ENCODE measurements at places on chromosomes 6 and 20.

GRCh38 chr6:128519931-128520435 is 416 bp downstream of the PTPRK start:
- DNase-seq: peak; percentile 13

- no peak for DNase-seq
Observed at GRCh38 chr6:161010418-161010817, 18.8 kb downstream of the MAP3K4 start.

DNA sequence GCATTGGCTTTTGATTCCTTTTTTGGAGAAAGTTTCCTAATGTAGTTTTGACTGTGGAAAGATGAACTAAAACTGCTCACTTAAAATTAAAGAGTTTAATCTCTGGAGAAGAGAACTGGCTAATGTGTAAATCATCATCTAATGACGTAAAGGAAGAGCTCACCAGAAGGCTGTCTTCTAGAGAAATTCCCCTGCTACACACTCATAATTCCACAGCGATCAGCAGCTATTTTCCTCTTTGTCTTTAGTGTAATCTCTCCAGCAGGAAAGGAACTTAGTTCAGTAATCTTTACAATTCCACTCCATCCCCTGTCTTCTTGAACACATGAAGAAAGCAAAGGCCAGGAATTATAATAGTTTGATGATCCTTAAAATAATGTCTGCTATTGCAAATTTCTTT is 15.8 kb downstream of the SPTLC3 start:
- DNase-seq: no peak

DNA sequence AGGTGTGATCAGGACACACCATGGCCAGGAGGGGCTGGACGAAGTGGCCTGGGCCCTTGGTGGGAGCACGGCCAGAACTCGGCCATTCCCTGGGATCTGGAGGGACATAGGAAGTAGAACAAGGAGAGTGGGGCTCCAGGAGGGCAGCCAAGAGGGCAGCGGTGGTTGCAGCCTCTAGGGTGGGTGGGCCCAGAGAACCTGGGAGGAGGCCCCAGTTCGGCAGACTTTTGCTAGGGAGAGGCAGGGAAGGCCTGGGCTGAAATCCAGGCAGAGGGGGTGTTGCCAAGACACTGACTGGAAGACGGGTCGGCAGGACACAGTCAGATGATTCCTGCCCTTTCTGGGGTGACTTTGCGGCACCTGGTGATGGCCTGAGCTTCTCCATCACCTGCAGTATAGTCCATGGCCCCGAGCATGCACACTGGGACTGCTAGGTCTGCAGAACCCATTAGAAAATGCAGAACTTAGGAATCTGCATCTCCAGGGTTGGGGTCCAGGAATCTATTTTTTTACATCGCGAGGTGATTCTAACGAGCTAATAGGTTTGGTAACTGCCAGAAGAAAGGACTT is 224.8 kb downstream of the SYNDIG1 start:
- DNase-seq: no peak

GRCh38 chr6:112251171-112251875 is 3.0 kb downstream of the LAMA4 start:
- no peak for DNase-seq

- no peak for DNase-seq
Observed at GRCh38 chr6:15553736-15554294, 109.0 kb downstream of the DTNBP1 start.

DNA sequence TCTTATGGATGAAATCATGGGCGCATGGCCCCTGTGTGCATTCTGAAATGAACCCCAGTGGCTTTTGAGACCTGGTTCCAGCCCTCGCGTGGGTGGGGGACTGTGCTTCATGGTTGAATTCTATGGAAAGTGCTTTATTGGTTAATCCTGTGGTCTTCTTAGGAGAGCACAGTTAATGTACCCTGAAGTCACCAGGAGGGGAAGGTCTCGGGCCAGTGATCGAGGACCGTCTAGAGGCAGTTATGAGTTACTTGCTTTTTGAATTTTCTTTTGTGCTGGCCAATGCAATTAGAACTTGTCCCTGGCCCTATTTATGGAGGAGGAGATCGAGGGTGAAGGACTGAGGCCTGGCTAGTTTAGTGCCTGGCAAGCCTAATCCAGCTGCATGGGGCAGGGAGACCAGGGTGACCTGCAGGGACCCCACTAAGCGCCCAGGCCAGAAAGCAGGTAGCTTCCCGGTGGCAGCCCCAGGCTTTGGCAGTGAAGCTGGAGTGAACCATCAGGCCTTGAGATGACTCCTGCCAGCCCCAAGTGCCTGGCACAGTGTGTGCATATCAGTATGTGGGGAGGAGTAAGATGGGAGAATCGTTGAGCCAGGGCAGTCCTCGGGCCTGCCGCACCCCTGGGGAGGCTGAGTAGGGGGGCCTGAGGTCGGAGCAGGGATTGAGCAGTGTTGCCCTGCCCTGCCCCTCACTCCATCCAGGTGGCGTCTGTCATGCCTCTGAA is 144.6 kb upstream of the RNF24 start:
- DNase-seq: no peak

GRCh38 chr6:130858498-130859160 is 31.4 kb downstream of the SMLR1 start:
- no peak for DNase-seq

DNA sequence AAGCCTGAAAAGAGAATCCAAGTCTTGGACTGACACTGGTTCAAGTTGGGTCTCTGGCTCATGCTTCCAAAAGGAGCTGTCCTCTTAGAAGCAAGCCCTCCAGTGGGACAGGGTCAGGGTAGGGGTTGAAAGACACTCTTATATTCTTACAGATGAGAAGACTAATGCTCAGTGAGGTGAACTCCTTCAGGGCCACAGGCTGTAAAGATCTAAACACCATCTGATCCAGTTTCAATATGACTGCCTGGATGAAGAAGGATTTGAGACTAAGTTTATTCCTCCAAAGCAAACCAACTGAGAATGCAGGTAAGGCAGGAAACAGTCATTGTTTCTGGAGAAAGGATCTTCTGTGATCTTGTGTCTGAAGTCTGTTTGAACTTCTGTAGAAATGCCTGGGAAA is 99.0 kb upstream of the TAB2 start:
- no peak for DNase-seq

GRCh38 chr6:12331951-12332749 is 42.0 kb downstream of the EDN1 start:
- DNase-seq: no peak

DNA sequence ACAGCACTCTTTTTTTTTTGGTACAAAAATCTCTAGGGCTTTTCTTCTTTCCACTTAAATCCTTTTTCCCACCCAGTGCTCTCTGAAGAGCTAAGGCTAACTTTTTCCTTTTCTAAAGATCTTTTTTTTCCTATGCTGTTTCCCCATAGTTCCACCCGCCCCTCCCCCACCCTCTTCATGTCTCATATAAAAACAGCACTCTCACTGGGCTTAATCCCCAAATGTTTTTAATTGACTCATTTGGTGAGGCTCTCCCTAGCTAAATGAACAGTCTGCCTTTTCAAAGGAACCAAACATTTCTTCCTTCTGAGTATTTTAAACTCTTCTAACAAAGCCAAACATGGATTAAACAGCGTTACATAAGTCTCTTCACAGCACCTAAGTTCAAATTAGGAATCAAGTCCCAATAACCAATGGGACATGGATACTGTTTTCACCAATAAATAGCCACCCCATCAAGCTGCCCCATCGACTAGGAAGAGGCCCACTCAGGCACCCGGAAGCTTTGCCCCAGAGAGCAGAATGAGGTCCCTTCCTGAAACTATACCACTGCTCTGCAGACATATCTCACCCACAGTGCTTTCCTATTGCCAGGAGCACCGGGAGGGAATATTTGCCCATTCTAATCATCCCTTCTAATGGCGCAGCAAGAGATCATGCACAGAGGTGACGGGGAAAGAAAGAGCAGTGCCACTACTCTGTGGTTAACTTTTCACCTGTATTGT is 63.7 kb downstream of the ATXN1 start:
- DNase-seq: no peak

DNA sequence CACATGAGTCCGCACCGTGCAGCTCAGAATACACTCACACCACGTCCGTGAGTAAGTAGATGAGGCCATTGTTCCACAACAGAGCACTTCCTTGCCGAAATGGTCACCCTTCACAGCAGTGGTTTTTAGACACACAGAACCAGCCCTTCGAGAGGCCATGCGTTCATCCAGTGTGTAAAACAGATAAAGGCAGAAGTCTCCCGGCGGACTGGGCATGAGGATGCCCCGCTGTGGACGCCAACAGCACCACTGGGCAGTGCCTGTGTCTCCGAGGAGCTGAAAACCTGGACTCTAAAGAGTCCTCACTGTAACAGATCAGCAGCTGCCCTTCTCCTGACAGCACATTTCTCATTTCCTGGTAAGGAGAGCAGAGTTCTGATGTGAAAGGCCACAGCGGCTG is 75.2 kb downstream of the WDR27 start:
- DNase-seq: no peak

GRCh38 chr6:82720992-82721391 is 344.6 kb downstream of the UBE3D start:
- no peak for DNase-seq

DNA sequence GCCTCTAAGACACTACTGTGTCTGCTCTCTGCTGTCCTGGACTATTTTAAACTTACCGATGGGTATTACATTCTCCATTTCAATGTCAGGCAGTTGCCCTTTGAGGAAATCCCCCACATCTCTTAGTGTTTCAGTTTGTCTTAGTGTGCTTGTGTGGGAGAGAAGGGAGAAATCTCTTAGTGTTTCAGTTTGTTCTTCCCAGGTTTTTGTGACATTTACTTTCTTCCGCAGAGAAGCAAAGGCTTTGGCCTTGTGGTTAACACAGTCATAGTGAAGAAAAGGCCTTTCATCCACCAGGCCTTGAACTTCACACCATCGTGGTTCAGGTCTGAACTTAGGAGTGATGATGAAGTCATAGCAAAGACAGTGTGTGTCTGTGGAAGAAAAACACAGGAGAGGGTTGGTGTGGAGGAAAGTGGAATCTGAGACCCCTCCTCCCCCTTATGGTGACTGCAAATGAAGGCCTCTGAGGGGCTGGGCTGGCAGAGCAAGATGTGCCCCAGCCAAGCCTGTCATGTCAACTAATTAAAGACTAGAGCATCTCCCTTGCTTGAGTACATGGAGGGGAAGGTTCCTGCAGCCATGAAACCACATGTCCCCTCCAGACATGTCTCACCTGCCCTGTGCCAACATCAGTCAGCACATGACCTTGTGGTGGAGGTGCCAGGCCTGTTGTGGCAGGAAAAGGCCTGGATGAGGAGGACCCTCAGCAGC is 23.9 kb downstream of the RAET1L start:
- no peak for DNase-seq

- DNase-seq: no peak
Observed at GRCh38 chr20:13229538-13229937, 8.5 kb downstream of the ISM1 start.

- DNase-seq: no peak
Observed at GRCh38 chr6:128235556-128235955, 284.8 kb downstream of the PTPRK start.

DNA sequence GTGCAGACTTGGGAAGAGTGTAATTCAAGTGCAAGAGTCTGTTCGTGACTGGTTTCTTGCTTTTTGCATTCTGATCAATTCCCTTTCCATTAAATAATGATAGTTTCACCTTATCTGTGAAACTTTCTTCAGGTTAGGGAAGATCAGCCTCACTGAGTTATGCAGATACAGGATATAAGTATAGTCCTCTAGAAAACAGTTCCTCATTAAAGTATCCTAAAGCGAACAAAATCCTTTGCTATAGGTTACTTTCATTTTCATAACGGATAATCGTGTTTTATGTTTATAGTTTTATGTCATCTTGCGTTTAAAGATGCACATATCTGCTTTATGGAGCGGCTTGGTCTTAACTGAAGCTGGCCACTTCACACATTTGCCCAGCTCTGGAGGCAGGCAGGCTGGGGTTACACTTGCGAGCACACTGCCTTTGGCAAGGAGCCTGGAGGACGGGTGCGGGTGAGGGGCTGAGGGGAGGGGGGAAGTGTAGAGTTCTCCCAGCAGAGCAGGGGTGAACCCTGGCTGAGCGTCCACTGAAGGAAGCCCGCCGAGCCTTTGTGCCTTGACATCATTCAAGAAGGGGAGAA is 123.5 kb upstream of the IFNGR1 start:
- no peak for DNase-seq

GRCh38 chr20:8640461-8640860 is 428.4 kb upstream of the PLCB4 start:
- DNase-seq: no peak

GRCh38 chr6:72855471-72855870 is 233.6 kb downstream of the KCNQ5 start:
- DNase-seq: no peak

DNA sequence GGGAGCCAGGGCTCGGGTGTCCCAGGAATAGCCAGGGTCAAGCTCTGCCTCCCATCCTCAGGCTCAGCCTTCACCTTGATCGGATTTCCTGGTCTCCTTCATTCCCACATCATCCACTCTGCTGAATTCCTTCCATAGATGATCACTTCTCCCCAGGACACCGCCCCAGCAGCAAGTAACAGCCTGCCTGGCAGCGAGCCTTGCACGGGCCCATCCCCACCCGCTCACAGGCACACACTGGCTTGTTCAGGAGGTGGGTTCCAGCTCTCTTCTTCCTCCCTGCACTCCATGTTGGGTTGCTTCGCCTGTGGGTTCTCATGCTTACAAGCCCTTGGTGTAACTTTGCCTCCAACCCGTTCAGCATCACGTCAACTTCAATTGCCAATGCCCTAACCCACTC is 113.0 kb upstream of the IYD start:
- no peak for DNase-seq

GRCh38 chr6:144278659-144279314 is 6.3 kb upstream of the UTRN start:
- DNase-seq: no peak

DNA sequence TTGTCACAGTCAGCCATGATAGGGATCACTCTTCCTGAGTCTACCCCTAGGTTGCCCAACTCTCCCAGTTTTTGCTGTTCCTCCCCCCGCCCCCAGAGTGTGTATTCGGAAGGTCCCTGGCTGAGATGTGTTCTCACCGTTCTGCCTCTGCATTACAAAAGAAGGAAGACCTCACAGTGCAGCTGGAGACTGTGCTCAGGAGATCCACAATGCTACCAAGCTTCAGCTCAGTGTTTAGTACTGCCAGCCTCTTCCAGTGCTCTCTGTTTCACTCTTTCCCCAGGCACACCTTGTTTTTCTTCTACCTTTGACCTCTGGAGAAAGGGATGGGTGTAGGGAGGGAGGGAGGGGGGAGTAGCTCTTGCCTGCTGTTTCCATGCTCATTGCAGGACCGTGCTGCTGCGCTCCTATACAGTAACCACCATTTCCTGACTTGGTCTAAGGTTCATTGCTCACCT is 13.4 kb upstream of the MOCS1 start:
- DNase-seq: no peak

- DNase-seq: no peak
Observed at GRCh38 chr6:16758163-16758975, 2.9 kb downstream of the ATXN1 start.

DNA sequence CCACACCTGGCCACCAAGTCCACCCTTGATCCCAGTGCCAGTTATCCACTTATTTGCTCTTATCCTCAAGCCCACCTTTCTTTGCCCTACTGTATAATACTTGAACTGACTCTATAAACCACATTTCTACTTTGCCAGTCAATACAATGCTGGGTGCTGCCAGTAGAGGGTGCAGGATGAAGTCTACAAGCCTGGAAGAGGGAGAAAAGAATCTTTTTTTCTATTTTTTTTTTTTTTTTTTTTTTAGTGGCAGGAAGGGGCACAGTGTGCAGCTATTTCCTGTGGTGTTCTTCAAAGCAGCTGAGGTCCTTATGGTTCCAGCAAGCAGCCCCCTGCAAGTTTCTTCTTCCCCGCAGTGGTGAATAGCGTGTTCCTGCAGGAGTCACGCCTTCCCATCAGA is 22.2 kb upstream of the GABRR1 start:
- DNase-seq: no peak

GRCh38 chr6:169707772-169708171 is 5.8 kb downstream of the C6orf120 start:
- DNase-seq: no peak

Measured in activated CD8-positive, alpha-beta memory T cell treated with anti-CD3 and anti-CD28 coated beads for 4 hours (primary cell).